CD4-positive, alpha-beta T cell treated with Interleukin-4 for 4 hours (primary cell): ENCODE measurements at places on chromosomes 7 and 10.

- DNase-seq = no peak
These were observed 165.5 kb downstream of the MAGI2 start for GRCh38 chr7:79287981-79288380.

DNA sequence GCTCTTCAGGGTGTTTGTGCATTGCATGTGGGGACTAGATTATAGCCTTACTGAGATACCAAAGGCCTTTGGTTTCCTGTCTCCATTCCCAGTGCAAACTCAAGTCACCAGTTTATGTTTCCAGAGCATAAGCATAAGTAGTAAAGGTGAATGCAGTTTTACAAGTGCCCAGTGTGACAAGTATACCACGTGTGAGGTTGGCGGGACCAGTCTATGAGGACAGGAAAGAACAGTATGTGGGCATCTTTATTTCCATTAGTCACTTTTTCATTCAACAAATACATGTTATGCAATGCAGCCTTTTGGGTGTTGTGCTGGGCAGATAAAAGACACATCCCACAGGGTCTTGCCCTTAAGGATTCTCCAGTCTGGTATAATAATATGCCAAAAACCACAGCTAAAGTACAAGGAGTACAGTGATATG, 146.5 kb downstream of the ARID5B start:
- peak; percentile 54 for DNase-seq

- DNase-seq = no peak
These were observed 154.4 kb downstream of the DGKI start for GRCh38 chr7:137692399-137692798.

- no peak for DNase-seq
These were observed 50.6 kb downstream of the VPS41 start for GRCh38 chr7:38858259-38858884.

DNA sequence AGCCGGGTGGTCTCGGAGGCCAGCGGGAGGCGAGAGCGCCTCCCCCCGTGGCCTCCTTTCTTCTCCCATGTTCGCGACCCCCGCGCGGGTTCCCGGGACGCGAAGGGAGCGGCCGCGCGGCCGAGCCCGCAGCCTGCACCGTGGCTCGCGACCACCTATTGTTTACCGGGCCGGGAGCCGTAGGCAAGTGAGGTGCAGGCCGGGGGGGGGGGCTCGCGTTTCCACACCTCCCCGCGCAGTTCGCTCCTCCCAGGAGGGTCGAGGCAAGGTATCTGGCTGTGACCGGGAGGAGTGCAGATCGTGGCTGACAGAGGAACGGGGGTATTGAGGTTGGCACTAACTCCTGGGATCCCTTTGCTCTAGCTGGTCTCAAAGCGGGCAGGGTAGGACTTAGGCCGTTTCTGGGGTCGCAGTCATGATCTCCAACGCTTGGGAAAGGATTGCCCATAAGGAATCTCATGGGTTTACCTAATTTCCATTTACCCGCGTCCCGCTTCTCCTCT, 734 bp downstream of the PTPN12 start:
- no peak for DNase-seq

DNA sequence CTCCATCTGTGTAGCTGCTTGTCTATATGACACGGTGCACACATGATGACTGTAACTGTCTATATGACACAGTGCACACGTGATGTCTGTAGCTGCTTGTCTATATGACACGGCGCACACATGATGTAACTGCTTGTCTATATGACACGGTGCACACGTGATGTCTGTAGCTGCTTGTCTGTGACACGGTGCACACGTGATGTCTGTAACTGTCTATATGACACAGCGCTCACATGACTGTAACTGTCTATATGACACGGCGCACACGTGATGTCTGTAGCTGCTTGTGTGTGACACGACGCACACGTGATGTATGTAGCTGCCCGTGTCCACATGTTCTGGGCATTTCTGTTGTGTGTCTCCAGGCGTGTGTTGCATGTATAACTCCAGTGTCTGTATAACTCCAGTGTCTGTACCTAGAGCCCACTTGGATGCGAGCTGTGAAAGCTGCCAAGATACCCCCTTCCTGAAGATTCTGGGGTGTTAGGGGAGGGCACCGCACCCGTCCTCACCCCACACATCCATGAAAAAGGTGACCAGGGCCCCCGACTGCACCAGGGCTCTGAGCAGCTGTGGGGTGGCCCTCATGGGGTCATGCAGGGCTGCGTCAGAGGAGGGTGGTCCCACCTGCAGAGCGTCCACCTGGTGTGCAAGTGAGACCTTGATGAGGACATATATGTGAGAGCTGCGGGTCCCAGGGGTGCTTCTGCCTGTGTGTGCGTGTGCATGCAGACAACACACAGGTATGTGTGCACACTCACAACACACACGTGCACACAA, 137.9 kb downstream of the ELFN1 start:
- DNase-seq = no peak

DNA sequence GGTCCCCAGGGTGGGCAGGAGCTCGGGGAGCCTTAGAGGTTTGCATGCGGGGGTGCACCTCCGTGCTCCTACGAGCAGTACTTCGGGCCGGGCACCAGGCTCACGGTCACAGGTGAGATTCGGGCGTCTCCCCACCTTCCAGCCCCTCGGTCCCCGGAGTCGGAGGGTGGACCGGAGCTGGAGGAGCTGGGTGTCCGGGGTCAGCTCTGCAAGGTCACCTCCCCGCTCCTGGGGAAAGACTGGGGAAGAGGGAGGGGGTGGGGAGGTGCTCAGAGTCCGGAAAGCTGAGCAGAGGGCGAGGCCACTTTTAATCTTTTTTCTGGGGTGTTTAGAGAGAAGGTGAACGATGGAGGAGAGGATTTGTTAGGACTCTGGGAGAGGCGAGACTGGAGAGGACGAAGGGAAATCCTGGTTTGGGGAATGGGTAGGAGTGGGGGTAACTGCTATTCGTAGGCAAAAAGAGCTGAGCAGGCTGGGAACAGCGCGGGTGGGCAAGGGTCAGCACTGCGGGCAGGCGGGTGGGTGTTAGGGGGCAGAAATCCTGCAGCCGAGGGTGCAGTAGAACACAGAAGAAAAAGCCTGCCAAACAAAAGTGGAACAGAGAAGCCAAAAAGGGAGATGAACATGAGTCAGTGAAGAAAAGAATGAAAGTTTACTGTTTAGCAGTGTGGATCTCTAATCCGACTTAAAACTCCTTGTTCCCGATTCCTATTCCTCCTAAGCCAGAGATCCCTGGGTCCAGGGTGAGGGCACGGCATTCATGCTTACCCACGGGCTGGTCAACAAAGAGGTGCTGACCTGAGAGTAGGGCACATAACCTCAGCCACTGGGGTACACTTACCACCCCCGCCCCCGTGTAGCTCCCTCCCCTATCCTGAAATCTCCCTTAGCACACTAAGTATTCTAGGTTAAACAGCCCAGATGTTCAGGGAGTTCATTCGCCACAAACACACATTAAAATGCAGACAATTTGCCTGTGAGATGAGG, 26.9 kb downstream of the PRSS2 start:
- DNase-seq = peak; percentile 63

DNA sequence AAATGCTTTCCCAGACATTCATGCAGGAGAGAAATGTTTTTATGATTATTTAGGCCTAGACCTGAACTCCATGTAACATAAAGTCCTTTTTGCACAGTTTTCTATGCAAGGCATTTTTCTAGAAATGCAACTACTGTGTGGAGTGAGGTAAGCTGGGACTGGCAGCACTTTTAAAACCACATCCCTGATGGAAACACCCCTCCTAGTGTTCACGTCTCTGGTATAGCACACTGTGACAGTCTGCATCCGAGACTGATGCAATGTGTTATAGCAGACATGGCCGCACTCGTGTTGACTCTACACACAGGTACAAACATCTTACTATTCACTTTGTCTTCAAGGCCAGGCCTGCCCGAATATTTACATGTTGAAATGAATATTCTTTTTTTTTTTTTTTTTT, 19.3 kb upstream of the ERCC6 start:
- no peak for DNase-seq

GRCh38 chr10:106648534-106649481, 515.7 kb downstream of the SORCS1 start:
- DNase-seq = no peak

DNA sequence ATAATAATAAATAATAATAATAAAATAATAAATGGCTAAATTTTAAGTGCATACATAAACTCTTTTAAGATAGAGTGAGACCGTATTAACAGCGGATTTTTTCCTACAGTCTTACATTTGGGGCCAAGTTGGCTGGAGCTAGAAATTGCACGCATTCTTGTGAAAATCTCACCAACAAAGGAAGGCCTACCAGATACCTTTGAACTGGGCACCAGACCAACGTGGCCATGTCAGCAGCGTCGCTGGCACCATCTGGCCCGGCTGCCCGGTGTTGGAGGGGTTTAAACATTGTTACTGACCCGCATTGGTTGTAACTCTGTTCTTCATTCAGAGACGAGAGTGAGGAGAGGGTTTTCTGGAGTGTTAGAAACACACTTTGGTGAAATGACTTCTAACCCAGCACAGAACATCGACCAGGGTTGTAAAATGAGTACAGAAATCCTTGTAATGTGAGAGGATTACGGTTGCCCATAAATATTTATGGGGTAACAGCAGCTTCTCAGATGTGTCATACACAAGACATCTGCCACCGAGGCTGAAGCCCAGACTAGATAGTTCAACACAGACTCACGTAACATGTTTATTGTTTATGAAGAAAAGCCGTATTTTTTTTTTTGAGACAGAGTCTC, 34.6 kb upstream of the UNCX start:
- DNase-seq = no peak

DNA sequence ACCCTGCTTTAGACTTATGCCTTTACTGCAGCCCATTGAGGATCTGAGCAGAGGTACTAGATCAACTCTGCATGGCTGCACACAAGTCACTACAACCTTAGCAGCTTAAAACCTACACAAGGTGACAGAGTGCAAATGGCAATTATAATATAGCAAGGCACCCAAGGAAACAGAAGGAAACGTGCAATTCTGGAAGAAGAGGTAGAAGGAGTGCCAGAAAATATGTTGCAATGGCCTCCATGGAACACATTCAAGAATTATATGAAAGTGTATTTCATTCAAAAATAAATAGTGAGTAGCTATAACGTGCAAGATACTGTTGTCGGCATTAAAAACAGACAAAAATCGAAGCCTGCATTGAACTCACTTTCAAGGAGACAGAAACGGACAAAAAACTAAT, 2.9 kb upstream of the AKR1C8 start:
- DNase-seq = no peak

DNA sequence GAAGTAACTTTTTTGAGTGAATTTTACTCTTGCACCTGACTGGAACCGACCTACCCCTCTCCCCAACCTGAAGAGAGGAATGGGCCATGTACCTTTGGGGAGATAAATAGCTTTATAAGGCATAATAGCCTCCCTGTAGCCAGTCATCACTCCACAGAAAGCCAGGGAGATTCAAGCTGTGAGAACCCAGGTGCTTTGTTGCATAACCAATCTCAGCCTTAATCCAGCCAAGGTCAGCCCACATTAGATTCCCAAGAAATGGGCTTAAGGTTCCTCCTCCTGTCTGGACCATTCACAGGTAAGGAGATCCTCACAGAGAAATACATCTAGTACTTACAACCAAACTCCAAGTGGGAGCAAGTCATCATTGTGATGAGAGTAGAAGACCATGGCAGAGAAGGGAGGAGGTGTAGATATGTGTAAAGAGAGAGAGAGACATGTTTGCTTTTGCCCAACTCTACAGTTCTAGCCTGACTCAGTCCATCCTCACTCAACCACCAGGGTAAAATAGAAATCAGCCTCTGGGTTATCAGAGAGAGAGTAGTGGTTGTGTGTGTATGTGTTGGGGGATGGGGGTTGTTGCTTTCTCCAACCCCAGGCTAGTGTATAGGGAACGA, 23.6 kb downstream of the SKIDA1 start:
- DNase-seq = no peak

GRCh38 chr10:63424576-63424975, 41.2 kb downstream of the JMJD1C start:
- DNase-seq = no peak

GRCh38 chr10:3950676-3951275, 165.8 kb upstream of the KLF6 start:
- peak; percentile 72 for DNase-seq

DNA sequence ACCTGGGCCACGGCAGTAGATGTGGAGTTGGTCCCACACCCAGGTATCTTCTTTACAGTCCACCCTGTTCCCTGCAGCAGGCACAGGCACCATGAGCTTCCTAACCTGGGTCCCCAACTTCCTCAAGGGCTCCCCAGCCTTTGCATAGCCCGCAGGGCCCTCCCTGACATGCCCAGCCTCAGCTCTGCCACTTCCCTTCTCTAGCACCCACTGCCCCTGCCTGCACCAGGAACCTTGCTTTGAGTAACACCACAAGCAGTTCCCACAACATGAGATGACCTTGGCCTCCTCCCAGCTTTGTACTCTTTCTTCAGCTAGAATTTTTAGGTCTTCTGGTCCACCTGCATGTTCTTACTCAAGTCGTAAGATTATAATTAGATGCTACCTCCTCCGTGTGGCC, 92.2 kb upstream of the ZPBP start:
- DNase-seq = no peak

DNA sequence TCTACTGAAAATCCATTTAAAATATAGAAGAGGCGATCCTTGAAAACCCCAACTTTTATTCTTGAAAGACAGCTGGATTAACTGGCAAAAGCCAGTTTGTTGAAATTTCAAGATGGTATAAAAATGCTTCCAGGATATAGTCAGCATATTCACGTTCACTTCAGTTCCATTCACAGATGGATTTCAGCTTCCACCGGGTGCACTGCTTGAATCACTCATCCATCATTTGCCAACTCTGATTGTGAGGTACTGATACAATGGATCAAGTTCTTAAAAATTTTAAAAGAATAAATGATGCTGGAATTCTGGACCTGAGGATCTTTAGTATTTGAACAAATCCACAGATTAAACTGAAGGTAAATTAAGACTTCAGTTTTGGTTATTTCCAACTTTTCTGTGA, 2.4 kb downstream of the PURB start:
- no peak for DNase-seq

- DNase-seq = no peak
These were observed 4.4 kb downstream of the ETV1 start for GRCh38 chr7:13984831-13985685.

GRCh38 chr7:130946114-130946513, 212.1 kb upstream of the KLF14 start:
- DNase-seq = no peak

DNA sequence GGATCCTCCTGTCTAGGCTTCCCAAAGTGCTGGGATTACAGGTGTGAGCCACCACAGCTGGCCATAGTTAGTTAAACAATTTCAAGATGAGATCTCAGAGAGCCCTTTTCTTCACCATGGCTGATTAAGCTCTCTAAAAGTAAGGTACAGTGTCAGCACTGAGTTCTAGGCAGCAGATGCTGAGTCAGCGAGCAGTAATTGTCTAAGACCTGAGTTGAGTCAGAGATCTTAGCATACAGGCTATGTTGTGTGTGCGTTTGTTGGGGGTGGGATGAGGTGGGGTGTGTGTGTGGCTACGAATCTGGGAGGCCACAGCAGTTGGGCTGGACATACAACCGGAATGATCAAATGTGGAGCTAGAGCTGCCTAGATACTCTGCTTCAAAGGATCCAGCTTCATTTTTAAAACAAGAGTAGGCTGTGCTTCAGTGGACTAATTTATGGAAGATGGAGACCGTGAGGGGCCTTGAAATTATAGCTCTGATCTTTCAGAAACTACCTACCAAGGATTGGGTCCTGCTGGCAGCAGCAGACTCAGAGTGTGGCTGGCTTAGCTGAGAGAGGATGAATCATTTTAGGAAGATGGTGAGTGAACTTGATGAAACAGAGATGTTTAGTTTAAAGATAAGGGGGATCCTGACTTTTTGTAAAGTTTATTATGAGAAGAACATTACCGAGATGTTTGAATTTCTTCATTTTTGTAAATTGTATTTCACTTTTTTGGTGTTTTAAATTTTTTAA, 17.5 kb upstream of the MTPN start:
- DNase-seq = peak; percentile 27

- DNase-seq = no peak
These were observed 63.2 kb upstream of the PODXL start for GRCh38 chr7:131619336-131620305.
